ENCODE measurements at places on chromosomes 4 and X.

GRCh38 chrX:29880977-29881376 lies 334.4 kb upstream of the MAGEB2 start:
- H3K4me3 ChIP-seq: no peak overlapping the region
- H3K36me3 ChIP-seq: no peaks in the 10 kb centered on the region
- H3K4me1 ChIP-seq: no peaks in the 10 kb centered on the region
- no peak overlapping the region for H3K27ac ChIP-seq
- DNase-seq: no peak

- no peak overlapping the region for H3K27ac ChIP-seq
- no peaks in the 10 kb centered on the region for H3K36me3 ChIP-seq
- H3K4me3 ChIP-seq: no peak overlapping the region
- DNase-seq: no peak
- H3K4me1 ChIP-seq: no peaks in the 10 kb centered on the region
Observed at GRCh38 chr4:16205298-16206164, 20.7 kb downstream of the TAPT1 start.

DNA sequence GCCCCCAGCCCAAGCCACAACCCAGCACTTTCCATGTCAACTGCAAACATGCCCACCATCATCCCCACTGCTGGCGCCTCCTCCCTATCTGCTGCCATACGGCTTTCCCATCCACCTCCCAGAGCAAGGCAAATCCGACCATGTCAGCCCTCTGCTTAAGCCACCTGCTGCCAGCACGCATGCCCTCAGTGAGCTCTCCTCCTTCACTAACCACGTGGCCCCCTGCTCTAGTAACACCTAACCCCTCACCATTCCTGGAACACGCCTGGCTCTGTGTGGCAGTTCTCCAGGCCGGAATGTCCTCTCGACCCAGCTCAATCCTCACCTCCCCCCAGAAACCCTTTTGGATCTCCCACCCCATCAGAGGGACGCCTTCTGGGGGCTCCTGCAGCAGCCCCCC lies 17.4 kb downstream of the BCAP31 start:
- H3K4me3 ChIP-seq: no peak overlapping the region
- no peaks in the 10 kb centered on the region for H3K27me3 ChIP-seq
- no peak overlapping the region for H3K27ac ChIP-seq
- no peaks in the 10 kb centered on the region for H3K36me3 ChIP-seq

DNA sequence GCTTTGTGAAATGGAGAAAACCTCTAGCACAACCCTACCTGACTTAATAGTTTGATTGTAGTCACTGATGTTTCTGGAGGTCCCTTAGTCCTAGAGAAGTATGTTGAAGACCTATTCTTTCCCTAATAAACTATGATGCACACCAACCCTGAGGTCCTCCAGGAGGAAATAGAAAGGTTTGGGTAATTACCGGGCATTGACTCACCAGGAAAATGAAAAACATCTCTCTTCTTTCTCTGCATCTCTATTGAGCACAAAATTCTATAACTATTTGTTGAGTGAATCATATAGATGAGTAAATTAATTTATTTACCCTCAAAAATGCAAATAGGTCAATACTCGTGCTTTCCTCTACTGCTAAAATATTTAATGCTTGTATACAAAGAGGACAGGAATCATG lies 582.4 kb upstream of the FAM241A start:
- H3K4me3 ChIP-seq: no peak overlapping the region
- H3K27me3 ChIP-seq: no peaks in the 10 kb centered on the region
- no peaks in the 10 kb centered on the region for H3K36me3 ChIP-seq
- H3K27ac ChIP-seq: no peak overlapping the region
- DNase-seq: no peak
- no peaks in the 10 kb centered on the region for H3K4me1 ChIP-seq

DNA sequence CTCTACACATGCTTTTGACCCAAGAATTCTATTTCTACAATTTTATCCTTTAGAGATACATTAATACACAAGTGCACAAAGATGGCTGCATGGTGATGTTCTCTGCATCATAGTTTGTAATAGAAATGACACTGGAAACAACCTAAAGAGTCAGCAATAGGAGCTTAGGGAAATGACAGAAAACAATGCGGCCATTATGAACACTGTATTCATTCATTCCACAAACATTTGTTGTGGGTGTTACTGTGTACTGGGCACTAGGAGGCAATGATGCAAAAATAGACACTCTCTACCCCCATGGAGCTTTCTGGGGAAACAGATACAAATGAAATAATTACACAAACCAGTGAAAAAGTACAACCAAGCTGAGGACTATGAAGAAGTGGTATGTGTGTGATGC lies 32.0 kb downstream of the IDS start:
- H3K4me1 ChIP-seq: peaks cover 7% of the 10 kb centered on the region
- H3K36me3 ChIP-seq: no peaks in the 10 kb centered on the region
- H3K27ac ChIP-seq: no peak overlapping the region
- H3K27me3 ChIP-seq: peaks cover 26% of the 10 kb centered on the region
- no peak for DNase-seq
- H3K4me3 ChIP-seq: no peak overlapping the region

DNA sequence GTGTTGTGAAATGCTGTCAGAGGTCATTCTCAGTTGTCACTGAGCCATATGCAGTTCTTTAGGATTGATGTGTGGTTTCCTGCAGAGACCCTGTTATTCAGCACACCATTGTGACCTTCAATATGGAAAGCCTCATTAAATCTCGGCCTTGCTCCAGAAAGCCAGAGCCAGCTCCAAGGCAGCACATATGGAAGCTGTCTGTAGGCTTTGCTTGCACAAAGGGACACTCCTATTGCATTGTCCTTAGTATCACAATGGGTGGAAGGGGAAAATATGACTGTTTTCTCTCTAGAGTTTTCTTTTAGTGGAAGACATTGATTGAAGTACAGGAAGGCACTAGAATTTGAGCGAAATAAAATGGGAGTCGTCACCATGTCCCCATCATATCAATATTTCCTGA lies 179.0 kb downstream of the CEP135 start:
- H3K36me3 ChIP-seq: no peaks in the 10 kb centered on the region
- no peaks in the 10 kb centered on the region for H3K27me3 ChIP-seq
- no peak for DNase-seq
- no peaks in the 10 kb centered on the region for H3K4me1 ChIP-seq
- H3K27ac ChIP-seq: no peak overlapping the region

GRCh38 chrX:68895341-68895755 lies 66.5 kb downstream of the EFNB1 start:
- peak; percentile 71 for DNase-seq
- H3K36me3 ChIP-seq: no peaks in the 10 kb centered on the region
- no peak overlapping the region for H3K4me3 ChIP-seq
- 0 out of 2 replicates have a peak, but pooled peaks cover under 1% of the 10 kb centered on the region for H3K27me3 ChIP-seq
- H3K27ac ChIP-seq: no peak overlapping the region
- peaks cover 7% of the 10 kb centered on the region for H3K4me1 ChIP-seq

DNA sequence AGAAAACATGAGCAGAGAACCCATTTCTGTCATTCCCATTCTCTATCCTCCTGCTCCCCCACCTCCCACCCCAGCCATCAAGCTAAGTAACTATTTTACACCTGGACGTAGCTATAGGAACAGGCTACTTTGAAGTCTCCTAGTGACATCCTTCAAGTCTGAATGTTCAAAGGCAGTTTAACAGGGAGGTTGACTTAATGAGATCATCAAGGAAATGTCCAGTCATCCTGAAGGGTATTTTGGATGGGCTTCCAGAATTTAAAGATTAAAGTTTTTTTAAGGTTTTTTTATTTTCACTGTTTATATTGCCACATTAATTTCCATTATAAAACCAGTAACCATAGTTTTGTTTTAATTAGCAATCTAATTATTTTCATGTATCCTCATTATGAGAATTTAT lies 41.1 kb downstream of the HPF1 start:
- H3K4me3 ChIP-seq: no peak overlapping the region
- no peaks in the 10 kb centered on the region for H3K4me1 ChIP-seq
- H3K27ac ChIP-seq: no peak overlapping the region
- DNase-seq: no peak
- no peaks in the 10 kb centered on the region for H3K27me3 ChIP-seq

DNA sequence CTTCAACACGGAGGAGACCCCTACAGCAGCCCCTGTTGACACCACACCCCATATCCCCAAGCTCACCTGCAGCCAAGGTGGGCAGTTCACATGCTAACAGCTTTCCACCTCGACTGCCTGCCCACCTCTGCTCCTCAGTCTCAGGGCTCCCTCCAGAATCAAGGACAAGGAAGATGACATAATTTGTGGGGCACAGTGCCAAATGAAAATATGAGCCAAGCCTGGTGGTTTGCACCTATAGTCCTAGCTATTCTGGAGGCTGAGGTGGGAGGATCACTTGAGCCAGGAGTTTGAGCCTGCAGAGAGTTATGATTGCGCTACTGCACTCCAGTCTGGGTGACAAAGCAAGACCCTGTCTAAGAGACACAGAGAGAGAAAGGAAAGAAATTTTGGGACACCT lies 516.3 kb downstream of the BCOR start:
- no peak for DNase-seq
- H3K4me1 ChIP-seq: no peaks in the 10 kb centered on the region
- H3K27me3 ChIP-seq: no peaks in the 10 kb centered on the region
- no peaks in the 10 kb centered on the region for H3K36me3 ChIP-seq
- H3K4me3 ChIP-seq: no peak overlapping the region
- no peak overlapping the region for H3K27ac ChIP-seq

DNA sequence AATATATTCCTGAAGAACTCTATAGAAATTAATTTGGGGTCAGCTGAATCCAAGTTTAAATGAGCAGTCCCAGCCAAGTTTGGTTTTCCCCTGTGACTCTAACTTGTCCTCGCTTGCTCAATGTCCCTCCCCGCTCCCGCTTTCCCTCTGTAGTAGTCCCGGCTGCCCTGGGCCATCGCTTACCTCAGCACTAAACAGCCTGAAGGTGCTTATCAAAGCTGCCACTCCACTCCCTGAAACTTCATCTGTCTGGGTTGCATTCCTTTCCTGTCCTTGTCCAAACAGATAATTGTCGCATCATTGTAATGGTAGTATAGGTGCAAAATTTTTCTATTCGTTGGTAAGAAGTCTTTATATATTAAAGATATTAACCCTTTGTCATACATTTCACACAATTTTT lies 12.8 kb downstream of the SLC25A43 start:
- no peak overlapping the region for H3K4me3 ChIP-seq
- H3K36me3 ChIP-seq: peaks cover 2% of the 10 kb centered on the region
- DNase-seq: peak; percentile 50
- no peaks in the 10 kb centered on the region for H3K27me3 ChIP-seq
- no peak overlapping the region for H3K27ac ChIP-seq
- peaks cover 31% of the 10 kb centered on the region for H3K4me1 ChIP-seq

DNA sequence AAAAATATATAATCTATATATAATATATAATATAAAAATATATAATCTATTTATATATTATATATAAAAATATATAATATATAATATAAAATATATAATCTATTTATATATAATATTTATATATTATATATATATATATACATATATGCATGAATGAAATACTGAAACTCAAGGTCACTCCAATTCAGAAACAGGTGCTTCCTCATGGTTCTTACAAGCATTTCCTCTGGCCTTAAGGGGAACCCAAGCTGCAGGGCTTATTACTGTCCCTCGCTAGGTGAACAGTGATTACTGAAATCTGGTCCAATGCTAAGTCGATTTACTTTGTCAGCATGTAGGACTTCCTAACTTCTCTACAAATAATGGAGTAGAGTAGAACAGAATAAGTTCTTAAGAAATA lies 174.3 kb downstream of the GPM6A start:
- H3K27ac ChIP-seq: no peak overlapping the region
- no peak for DNase-seq
- H3K27me3 ChIP-seq: no peaks in the 10 kb centered on the region
- H3K36me3 ChIP-seq: no peaks in the 10 kb centered on the region

- no peaks in the 10 kb centered on the region for H3K27me3 ChIP-seq
- H3K36me3 ChIP-seq: no peaks in the 10 kb centered on the region
- H3K4me1 ChIP-seq: no peaks in the 10 kb centered on the region
- no peak for DNase-seq
- H3K27ac ChIP-seq: no peak overlapping the region
- H3K4me3 ChIP-seq: no peak overlapping the region
Observed at GRCh38 chrX:45630078-45630477, 429.4 kb upstream of the DIPK2B start.

DNA sequence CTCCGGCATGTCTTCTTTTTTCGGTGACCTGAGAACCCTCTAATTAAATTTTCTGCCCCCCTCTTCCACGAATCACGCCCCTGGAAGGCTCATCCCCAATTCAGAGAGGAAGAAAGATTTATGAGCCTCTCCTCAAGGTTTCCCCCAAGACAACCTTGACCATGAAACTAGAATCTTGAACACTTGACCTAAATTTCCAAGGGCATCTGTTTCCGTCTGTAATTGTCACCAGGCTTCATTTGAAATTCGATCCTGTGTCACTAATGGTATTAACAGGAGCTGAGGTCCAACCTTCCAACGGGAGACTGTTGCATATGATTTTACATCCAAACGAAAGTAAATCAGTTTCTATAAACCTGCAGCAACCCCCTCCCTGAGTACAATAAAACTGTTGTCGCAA lies 139.9 kb upstream of the ZIC3 start:
- no peaks in the 10 kb centered on the region for H3K27me3 ChIP-seq
- H3K36me3 ChIP-seq: no peaks in the 10 kb centered on the region
- no peak overlapping the region for H3K27ac ChIP-seq

GRCh38 chr4:17762726-17763125 lies 18.7 kb downstream of the FAM184B start:
- no peak for DNase-seq
- H3K36me3 ChIP-seq: no peaks in the 10 kb centered on the region
- H3K4me1 ChIP-seq: no peaks in the 10 kb centered on the region
- H3K27ac ChIP-seq: no peak overlapping the region
- H3K27me3 ChIP-seq: no peaks in the 10 kb centered on the region

- no peaks in the 10 kb centered on the region for H3K27me3 ChIP-seq
- DNase-seq: no peak
- no peaks in the 10 kb centered on the region for H3K4me1 ChIP-seq
- no peaks in the 10 kb centered on the region for H3K36me3 ChIP-seq
- H3K27ac ChIP-seq: no peak overlapping the region
- no peak overlapping the region for H3K4me3 ChIP-seq
Observed at GRCh38 chr4:54228546-54228945, 547 bp upstream of the PDGFRA start.

GRCh38 chr4:114229706-114230105 lies 250.3 kb upstream of the ARSJ start:
- H3K36me3 ChIP-seq: no peaks in the 10 kb centered on the region
- H3K4me3 ChIP-seq: no peak overlapping the region
- DNase-seq: no peak

Data from PC-9 (cell line).